ENCODE measurements at places on chromosomes 16 and 17.

DNA sequence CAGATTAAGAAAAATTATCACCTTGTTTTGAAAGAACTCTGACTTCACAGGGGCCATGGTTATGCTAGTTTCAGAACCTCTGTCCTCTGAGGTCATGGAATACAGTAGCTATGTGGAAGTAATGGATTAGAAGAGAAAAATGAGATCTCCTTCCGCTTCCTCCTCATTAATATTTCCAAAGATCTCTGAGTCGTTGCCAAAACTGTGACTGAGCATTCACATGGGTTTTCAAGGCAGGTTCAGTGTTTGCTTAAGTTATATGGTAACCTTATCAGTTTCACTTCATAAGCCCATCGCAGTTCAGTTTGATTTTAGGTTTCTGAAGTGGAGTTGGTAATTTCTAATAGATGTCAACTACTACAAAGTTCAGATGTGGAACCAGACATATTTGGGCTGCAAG, 321.2 kb upstream of the SOX9 start:
- DNase-seq = no peak

- DNase-seq = no peak
Measured at GRCh38 chr17:18225642-18226283, 328 bp downstream of the LLGL1 start.

DNA sequence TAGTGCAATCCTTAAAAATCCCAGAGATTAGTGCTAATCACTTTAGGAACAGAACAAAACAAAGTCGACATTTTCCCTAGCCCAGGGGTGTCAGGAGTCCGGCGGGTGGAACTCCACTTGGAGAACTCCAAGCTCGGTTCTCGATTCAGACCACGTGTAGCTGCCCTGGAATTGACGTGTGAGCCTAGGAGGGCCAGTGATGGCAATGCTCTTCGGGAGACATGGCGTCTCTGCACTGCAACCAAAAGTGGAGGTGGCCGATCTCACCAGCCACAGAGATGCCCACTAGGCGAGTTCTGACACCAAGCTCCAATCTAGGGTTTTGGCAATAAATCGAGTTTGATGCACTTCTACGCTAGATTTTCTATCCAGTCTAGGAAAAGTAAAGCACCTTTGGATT, 17.6 kb downstream of the MAP1LC3B start:
- no peak for DNase-seq

GRCh38 chr17:42246515-42246914, 29.7 kb downstream of the STAT5B start:
- no peak for DNase-seq

DNA sequence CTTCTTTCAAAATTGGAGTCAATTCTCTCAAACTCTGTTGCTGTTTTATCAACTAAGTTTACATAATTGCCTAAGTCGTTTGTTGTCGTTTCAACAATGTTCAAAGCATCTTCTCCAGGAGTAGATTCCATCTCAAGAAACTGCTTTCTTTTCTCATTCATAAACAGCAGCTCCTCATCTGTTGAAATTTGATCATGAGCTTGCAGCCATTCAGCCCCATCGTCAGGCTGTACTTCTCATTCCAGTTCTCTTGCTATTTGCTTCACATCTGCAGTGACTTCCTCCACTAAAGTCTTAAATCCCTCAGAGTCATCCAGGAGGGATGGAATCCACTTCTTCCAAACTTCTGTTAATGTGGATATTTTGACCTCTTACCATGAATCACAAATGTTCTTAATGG, 230.6 kb downstream of the IRF8 start:
- DNase-seq = no peak

DNA sequence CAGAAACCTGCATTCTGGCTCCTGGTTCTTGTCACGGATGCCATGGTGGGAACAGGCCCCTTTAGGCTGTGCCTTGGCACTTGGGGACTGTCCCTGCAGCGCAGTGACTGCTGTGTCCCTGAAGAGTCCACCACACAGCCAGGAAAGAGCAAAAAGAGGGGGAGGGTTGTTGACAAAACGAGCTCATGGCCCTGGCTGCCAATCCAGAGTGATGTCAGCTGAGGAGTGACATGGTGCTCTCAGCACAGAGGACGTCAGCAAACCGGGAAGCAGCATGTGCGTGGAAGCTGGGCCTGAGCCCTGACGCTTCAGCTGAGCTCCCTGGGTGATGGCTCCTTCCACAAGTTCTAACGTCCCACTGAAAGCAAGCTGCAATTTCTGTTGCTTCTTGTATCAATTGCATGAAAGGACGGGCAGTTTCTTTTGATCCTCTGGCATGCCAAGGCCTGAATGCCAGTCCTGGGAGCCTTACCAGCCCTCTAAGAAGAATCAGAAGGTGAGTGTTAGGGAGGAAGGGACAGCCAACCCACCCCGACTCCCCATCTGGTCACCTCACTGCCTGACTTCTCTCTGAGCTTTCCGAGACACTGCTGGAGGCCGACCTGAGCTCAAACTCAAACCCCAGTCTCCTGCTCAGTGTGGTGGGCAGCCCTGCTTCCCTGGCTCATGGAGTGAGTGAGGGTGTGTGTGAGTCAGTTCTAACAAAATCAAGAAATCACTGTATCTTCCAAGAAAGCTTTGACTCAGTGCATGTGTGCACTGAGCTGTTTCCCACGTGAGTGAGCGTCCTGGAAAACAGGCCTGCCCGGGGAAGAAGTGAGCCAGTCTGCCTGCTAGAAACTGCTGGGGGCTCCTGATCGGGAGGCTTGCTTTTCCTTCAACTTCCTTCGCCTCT, 14.7 kb upstream of the WNT3 start:
- DNase-seq = peak; percentile 89

- no peak for DNase-seq
Measured at GRCh38 chr17:66337866-66338485, 35.6 kb downstream of the PRKCA start.

DNA sequence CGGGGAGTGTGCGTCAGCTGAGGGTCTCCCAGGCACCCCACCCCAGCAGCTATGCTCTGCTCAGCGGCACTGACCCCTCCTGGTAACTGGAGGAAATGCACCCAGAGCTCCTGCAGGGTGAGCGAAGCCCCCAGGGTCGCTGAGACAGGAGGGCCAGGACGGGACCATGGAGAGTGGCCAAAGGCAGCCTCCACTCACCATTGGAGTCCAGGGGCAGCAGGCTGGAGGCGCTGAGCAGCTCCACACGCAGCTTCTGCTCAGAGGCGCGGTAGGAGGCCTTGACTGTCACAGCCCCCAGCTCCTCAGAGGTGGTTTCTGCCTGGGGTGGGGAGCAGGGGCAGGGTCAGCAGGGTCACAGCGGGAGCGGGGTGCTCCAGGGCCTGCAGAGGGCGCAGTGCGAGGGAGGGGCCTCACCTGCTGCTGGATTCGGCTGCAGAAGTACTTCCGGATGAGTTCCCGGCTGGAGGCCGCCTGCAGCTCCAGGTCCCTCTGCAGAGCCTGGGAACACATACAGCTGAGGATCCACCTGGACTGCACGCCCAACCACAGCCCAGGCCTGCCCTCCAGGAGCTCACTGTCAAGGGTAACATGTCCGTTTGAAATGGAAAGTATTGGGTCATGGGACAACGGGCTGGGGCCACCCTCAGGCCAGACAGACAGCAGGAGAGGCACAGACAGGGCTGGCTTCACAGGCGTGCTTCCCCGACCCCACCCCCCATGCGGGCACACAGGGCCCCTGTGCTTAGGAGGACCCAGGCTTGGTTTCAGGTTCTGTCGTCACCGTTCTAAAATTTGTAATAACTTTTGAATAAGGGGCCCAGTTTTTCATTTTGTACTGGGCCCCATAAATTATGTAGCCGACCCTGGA, 13.8 kb downstream of the UNC13D start:
- no peak for DNase-seq

- no peak for DNase-seq
Measured at GRCh38 chr17:77274096-77274845, 133.5 kb downstream of the SEC14L1 start.

- peak; percentile 66 for DNase-seq
Measured at GRCh38 chr17:17812211-17813054, 24.4 kb downstream of the SREBF1 start.

GRCh38 chr17:28935744-28936460, 15.4 kb downstream of the PHF12 start:
- no peak for DNase-seq

- DNase-seq = no peak
Measured at GRCh38 chr16:70725024-70725911, 39.4 kb upstream of the MTSS2 start.

DNA sequence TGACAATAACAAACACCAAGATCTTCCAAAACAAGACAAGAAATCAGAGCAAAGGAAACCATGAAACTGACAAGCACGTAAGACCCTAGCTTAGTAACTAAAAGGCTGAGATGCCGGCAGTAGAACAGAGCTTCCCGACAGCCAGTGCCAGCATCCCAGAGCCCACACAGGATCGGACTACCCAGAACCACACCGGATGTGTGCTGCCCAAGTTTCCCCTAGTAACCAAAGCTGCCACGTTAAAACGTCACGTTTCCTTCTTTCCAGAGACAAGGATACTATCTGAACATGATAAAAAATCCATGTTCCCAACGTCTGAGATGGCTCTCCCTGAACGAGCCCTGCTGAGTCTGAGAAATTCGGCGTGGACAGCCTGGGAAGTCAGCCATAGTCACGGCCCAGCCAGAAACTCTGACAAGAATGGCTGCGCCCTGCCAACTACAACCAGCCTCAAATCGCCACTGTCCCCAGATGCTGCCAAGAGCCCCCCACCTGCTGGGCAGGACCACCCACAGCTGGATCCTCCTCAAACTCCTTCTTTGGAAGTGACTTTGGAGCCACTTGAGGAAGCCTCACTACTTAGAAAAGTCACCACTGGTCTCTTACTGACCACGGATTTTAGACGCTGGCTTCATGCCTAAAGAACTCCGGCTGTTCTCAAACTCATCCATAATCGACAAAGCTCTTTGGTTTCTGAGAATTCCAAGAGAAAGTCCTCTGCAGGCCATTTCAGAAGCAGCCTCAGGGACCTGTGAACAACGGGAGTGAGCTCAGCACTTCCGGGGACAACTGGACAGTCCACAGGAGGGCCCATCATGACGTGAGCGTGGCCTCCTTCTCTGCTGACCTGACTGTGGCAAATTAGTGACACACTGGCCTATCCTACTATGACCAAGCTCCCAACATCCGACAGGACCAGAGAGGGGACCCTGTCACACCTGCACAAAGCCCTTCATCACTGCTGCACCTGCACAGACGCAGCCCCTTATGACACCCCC, 16.7 kb downstream of the CCDC57 start:
- DNase-seq = no peak

DNA sequence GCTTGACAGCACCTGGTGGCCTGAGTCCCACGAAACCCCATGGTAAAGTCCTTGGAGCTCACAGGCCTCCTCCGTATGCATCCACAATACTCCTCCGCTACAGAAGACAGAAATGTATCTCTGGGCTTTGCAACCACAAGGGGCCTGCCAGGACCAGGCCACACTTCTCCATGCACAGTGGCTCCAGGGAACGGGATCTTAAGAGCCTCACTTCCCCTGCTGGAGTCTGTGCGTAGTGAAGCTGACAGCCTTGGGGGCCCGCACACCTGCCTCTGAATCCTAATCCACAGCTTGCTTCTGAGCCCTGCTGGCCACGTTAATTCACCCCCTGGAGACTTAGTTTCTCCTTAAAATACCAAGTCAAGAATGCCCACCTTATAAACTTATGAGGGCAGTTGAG, 125.7 kb downstream of the COPRS start:
- DNase-seq = no peak

DNA sequence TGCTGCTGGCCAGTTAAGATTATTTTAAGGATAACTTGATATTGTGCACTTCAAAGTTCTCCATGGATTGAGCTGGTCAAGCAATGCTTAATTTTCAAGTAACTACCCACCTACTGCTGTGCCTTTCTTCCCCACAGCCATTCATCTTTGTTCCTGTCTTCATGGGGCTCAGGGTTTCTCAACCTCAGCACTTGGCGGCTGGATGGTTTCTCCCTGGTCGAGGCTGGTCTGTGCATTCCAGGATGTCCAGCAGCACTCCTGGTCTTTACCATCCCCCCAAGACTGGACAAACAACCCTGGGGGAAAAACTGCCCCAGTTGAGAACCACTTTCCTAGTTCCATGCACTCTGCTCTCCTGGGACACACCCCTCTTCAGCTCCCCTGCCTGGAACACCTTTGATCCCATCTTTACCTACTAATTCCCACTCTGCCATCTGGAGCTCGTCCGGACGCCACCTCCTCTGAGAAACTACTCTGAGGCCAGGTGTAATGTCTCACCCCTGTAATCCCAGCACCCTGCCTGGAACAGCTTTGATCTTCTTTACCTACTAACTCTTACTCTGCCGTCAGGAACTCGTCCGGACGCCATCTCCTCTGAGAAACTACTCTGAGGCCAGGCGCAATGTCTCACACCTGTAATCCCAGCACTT, 81.5 kb downstream of the NXN start:
- no peak for DNase-seq

- peak; percentile 68 for DNase-seq
Measured at GRCh38 chr16:73280388-73280787, 232.5 kb upstream of the ZFHX3 start.

DNA sequence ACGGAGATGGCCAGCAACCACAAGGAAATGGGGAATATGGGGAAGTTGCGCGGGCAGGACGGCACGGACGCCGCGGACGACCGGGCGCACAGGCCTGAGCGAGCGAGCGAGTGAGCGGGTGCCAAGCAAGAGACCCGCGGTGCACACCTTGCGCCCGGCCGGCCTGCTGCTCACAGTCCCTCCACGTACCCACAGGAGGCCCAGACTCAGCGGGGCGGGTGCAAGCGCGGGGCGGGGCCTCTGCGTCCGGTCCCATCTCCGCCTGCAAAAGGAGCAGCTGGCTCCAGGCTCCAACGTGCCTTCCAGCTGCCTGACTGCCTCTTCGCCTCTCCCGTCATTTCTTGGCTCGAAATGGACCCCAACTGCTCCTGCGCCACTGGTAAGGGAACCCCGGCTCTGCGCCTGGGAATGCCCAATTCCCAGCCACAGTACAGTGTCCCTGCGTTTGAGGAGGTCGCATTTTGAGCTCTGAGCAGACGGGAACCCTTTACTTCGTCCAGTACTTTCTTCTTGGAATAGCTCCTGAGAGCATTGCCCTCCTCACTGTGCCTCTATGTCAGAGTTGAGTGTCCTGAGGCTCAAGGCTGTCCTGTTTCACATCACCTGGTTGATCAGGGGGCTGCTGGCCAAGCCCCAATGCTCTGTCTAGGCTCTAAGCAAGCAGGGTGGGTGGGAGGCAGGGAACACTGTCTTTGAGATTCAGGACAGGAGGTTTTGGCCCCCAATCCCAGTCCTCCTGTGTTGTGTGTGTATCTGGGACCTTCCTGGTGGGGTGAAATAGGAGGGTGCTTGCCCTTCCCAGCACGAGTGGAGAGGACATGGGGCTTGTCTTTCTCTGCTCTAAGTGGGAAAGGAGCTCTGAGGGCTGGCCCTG, 8.1 kb upstream of the MT1E start:
- DNase-seq = peak; percentile 93

GRCh38 chr17:74043976-74044375, 159.5 kb upstream of the RPL38 start:
- no peak for DNase-seq
